Esophagus squamous epithelium (tissue), 5 donors: ENCODE measurements at places on chromosomes 1 and 21.

GRCh38 chr1:30008372-30008997 is 714.9 kb downstream of the MATN1 start:
- no peak for DNase-seq

- no peak for DNase-seq
Measured at GRCh38 chr1:239963856-239964255, 127.8 kb upstream of the FMN2 start.

DNA sequence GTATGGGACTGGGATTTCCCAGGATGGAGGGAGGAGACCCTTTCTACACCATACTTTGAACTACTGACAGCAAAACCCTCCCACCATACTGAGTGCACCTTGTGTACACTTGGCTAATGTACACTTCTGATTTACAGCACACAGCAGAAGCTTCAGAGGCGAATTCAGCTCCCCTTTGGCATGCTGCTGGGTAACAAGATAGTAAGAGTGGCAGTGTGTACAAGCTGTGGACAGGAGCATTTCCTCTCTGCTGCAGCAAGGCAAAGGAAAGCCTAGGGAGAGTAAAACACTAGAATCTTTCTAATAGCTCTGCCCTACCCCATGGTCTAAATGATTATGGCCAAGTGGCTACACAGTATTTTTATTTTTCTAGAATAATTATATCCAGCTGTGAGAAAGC is 83.9 kb upstream of the ARTN start:
- DNase-seq: no peak

DNA sequence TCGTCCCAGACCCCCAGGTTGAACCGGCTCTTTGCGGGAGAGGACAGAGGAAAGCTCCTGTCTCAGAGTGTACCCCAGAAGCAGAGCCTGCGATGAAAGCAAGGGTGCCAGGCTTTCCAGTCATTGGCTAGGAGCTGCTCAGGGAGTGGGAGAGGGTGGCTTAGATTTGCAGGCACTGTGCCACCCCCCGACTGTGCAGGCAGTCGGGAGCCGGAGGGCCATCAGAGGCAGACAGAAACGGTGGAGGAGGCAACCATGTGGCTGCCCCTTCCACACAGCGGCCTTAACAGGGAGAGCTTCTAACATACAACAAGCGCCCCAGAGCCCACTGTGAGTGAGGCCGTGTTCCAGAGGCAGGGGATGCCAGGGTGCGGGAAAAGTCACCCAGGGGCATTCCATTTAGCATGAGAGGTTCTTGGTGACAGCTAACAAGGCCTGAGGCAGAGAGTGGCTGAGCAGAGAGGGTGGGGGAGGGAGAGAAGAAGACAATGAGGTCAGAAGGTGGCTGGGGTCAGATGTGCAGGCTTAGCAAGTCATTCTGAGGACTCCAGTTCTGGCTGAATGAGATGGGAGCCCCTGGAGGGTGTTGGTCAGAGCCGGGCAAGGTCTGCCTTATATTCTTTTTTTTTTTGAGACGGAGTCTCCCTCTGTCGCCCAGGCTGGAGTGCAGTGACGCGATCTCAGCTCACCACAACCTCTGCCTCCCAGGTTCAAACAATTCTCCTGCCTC is 9.5 kb upstream of the C1orf167 start:
- DNase-seq: no peak

DNA sequence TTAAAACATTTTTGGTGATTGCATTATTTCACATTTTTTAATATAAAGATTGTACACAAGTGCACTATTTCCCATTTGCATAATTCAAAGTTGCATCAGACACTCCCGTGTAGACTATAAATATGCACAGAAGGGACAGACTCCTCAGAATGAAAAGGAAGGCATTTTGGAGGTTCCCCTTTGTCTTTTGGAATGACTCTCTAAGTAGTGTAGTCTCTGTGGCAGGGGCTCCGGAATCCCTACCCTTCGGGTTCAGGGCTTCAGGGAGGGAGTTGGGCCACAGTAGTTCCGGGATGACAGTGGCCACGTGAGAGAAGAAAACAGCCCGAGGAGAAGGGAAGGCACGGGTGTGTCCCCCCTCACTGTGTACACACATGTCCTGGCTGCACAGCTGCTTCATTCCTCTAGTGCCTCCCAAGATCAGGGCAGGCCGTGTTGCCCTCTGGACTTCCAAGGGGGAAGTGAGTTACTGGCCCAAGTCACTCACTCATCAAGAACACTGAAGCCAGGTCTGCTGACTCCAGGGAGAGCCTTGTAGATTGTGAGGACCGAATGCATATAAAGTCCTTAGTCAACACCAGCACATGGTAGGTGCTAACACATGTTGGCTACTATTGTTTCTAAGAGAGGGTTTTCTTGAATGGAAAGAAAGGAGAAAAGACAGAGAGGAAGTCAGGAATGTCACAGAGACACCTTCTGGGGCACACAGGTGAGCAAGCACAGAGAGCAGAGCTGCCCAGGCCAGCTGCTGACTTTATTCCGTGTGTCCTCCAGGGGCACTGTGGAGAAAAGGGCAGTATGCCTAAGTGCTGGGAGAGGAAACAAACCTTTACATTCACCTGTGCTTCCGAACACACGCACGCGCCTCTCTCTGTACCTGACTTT is 39.8 kb downstream of the LHX4 start:
- DNase-seq: no peak

DNA sequence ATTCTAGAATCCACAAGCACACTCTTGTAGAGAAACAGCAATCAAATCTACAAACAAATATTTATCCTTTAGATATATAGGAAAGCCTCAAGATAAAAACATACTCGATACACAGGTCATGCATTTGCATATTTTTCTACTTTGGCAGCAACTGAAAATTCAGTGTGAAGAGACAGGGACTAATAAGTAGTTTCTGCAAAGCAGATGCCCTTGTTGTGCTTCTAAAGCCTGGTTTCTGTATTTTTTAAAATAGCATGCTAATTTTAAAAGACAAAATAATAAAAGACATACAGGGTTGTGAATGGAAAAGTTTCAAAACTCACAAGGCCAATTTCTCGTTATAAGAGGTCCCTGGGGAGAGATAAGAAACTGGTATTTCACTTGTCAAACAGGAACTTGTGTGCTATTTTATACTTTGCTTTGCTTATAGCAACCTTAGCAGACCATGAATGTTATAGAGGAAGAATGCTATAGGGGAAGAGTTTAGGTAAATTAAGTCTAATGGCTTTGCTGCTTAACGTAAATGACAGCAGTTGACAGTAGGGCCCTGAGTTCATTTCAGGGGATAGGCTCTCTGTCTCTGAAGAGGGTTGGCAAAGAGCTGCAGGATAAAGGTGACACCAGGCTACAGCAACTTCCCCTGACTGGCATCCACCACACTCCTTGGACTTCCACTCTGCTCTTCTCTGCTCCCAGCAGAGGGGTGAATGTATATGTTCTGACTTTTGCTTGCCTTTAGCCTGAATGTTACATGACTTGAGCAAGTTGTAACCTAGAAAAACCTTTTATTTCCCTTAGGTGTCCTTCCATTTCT is 9.4 kb upstream of the RGS13 start:
- DNase-seq: no peak

- no peak for DNase-seq
Measured at GRCh38 chr21:45940621-45941337, 40.8 kb upstream of the COL6A1 start.

- no peak for DNase-seq
Measured at GRCh38 chr1:224629965-224630364, 13.8 kb downstream of the CNIH3 start.

- DNase-seq: no peak
Measured at GRCh38 chr21:14713109-14713508, 167.0 kb upstream of the SAMSN1 start.

DNA sequence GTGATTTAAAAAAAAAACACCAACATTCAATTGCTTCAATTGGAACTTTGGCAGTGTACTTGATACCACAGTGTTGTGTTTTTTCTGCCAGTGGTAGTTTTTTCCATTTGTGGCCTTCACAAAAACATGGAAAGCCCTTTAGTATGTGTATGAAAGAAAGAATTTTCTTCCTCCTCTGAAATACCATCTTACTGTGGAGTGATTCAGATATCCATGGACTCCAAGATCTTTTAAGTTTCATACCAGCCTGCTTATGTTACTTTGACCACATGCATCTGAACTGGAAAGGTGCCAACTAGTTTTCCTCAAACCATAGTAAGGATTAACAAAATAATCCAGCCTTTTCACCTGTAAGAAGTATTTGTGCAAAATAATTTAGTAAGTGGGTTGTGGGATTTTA is 3.4 kb downstream of the PPP2R5A start:
- DNase-seq: no peak

DNA sequence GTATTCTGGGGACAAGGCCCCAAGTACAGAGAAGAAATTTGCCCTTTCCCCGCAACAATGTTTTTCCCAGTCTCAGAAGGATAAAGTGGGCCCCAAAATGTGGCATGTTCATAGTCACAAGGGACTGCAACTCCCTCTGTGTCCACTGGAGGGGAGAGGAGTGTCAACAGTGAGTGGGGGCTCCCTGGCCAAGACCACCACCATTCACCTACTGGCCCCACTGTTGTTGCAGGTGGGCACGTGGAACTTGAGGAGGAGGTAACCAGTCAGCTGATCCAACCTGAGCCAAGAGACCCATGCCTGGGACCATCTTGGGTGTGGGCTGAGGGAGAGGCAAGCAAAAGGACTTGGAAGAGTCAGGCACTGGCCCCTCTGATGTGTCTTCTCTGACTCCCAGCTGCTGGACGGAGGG is 777 bp downstream of the NUDT17 start:
- no peak for DNase-seq

- DNase-seq: no peak
Measured at GRCh38 chr1:113872219-113872935, 865 bp upstream of the PTPN22 start.

DNA sequence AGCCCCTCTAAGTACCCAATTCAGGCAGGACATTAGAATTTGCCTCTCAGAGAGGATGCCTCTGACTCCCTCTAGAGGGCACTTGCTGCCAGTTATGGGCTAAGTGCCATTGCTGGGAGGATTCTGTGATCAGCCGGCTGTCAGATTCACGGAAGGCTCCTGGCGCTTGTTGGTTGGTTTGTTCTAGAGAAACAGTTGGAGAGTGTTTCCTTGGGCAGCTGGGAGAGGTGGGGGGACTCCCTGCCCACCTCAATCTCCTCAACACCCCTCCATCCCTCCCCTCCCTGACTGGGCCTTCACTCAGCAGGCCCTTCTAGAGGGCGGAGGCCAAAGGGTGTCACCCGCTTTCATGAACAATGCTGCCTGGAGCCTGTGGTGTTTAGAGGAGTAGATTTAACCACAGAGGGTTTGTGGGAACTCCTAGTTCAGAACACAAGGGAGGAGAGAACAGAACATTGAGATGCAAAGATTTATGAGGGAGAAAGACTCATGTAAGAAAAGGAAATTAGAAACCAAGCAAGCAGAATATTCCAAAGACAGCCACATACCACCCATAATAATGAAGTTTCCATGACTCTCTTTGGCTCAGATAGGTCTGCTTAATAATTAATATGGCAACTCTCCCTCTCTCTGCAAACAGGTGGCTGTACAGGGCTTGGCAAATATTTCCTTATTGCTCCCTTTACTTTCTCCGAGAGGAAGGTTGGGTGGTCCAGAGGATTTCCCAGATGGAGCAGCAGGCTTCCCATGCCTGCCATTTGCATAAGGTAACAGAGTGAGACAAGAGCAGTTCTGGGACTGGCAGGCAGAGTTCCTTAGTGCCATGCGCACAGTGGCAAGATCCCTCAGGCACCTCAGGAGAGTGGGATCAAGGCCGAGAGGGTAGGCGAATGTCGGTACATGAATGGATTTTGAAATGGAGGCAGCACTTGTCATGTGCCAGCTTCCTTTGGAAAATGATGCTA is 30.0 kb upstream of the ACP6 start:
- DNase-seq: no peak

DNA sequence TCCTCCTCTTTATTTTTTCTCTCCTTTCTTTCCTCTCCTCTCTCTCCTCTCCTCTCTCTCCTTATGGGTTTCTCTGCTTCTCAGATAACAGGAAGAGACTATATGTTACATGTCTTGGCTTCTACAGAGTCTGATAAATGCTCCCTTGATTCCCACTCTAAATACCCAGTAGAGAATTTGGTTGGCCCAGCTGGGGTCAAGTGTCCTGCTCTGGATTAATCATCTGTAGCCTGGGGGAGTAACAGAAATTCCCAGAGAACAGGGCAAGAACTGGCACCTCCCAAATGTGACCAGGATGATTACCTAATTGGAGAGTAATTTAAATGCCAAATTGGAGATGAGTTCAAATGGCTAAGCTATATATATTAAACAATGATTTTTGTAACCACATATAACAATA is 146.1 kb upstream of the LMO4 start:
- no peak for DNase-seq
